NCI-H2227 treated with DMSO at 0.1 percent for 48 hours (cell line): ENCODE measurements at places on chromosomes 3 and 15.
A peak's percentile ranks its signal among the peaks of the same experiment; 100 is the strongest.

DNA sequence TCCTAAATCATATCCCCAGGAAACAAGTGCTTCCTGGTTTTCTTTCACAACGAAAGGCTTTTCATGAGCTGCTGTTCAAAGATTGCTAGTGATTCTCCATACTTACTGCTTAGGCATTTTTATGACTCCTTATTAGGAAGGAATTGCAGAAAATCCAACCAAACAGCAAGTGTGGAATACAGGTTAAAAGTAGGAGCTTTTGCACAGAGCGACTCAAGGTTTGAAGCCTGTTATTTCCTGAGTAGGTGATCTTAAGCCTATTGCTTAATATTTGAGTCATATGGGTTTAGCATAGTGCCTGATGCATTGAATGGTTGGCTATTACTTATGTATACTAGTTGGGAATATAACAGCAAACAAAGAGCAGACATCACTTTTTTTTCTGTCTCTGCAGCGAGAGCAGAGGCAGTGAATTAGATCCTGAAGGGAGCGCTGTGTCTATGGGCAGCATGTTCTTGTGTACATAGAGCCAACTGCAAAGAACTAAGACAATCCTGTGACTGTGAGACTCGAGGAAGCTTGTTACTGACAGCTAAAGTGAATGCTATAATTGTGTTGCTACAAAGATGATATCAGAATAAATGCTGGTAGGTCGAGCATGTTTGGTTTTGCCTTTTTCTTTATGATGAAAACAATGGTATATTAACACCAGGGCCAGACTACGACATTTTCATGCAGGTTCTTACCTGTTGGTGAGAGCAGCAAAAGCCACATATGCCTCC, 6.3 kb downstream of the TM4SF1 start:
- no peak for DNase-seq

GRCh38 chr3:150063237-150063636, 92.5 kb upstream of the PFN2 start:
- DNase-seq = no peak

GRCh38 chr3:19543212-19543841, 390.7 kb downstream of the EFHB start:
- peak; percentile 21 for DNase-seq

DNA sequence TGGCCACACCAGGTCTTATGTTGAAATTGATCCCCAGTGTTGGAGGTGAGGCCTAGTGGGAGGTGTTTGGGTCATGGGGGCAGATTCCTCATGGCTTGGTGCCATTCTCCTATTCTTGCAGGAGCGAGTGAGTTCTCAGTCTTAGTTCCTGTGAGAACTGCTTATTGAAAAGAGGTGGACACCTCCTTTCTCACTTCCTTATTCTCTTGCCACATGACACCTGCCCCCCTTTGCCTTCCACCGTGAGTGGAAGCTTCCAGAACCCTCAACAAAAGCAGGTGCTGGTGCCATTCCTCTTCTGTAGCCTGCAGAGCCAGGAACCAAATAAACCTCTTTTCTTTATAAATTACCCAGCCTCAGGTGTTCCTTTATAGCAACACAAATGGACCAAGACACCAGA, 318.1 kb upstream of the MCTP2 start:
- DNase-seq = no peak

DNA sequence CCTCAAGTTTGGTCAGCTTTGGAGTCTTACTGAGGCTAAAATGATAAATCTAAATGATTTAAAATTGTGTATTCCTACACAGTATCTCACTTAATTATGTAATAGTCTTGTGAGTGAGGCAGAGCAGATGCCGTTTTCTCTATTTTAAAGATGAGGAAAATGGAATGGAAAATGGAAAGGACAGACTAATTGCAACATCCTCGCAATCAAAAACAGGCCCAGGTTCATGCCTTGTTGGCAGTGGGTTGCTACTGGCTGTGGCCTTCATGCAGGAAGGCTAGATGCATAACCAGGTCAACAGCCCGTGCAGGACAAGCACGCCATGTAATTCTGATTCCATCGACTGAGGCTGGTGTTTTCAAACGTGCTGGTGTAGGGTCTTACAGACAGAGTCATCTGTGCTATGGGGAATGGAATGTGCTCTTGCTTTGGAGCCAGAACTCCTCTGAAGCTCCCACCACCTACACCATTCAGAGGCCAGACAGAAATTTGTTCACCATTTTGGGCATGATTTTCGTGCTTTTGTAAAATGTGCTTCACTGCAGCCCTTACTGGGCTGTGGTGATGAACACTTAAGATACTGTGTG, 37.9 kb downstream of the MLH1 start:
- no peak for DNase-seq

- DNase-seq = peak; percentile 66
Observed at GRCh38 chr15:32029862-32030781, at the start of gene CHRNA7. CHRNA7 (plus strand) TSS chr15:32030515; CDS start chr15:32030595, 80 bp downstream.

DNA sequence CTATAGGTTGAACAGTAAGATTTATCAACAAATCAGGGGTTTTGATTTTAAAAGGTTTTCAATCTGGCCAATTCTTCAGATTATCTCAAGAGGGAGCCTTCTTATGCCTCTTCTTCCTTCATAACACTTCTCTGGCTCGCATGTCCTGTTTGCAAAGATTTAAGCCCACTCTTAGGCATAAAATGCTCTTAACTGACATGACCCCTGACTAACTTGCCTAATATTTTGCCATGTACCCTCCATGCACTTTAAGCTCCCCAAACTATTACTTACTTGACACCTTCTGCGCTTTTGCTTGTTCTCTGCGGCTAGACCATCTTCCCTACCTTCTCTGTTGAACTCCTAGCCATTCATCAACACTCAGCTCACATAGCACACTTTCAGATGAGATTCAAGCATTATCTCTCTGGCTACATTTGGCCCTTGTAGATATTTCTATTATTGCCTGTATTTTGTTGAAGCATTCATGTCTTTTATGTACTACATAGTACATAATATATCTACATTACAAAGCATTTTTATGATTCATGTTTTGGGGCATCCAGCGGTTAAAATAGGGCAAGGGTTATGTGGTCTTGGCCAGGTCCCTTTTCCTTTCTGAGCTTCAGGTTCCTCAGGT, 1.0 kb upstream of the ARIH1 start:
- peak; percentile 22 for DNase-seq

- DNase-seq = no peak
Observed at GRCh38 chr3:2937592-2937991, 172.6 kb downstream of the IL5RA start.

DNA sequence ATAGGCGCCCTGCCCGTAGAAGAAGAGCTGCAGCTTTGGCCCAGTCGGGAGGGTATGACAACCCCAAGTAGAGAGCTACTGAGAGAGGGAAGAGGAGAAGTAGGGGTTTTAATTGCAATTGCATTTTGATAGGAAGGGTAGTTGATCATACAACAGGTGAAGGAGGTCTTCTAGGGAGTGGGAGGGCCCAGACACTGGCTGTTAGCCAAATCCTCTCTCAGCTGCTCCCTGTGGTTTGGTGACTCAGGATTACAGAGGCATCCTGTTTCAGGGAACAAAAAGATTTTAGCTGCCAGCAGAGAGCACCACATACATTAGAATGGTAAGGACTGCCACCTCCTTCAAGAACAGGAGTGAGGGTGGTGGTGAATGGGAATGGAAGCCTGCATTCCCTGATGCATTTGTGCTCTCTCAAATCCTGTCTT, 408.9 kb upstream of the THBS1 start:
- peak; percentile 13 for DNase-seq

- DNase-seq = no peak
Observed at GRCh38 chr15:94182883-94183282, 48.5 kb upstream of the MCTP2 start.

GRCh38 chr3:43319376-43319775, 33.0 kb downstream of the SNRK start:
- DNase-seq = no peak

GRCh38 chr15:31291048-31291578, 35.5 kb upstream of the KLF13 start:
- no peak for DNase-seq

GRCh38 chr3:32110233-32110760, 3.9 kb downstream of the GPD1L start:
- DNase-seq = no peak

- DNase-seq = no peak
Observed at GRCh38 chr3:150227839-150228238, 180.3 kb upstream of the TSC22D2 start.

DNA sequence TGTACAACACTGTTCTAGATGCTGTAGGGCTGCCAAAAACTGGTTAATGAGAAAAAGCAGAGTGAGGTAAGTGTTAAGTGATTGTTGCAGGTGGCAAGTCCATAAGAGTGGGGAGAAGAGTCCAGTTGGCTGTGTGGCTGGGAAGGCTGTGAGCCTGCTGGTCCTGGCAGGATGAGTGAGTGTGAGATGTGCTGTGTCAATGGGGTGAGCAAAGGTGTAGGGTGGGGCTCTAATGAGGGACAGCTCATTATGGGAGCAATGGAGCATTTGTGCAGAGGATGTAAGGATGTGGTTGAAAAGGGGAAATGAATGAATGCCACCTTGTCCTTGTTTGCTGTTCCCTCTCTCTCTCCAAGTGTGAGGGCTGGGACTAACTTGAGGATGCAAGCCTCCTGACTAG, 145.3 kb upstream of the ROPN1 start:
- DNase-seq = no peak

DNA sequence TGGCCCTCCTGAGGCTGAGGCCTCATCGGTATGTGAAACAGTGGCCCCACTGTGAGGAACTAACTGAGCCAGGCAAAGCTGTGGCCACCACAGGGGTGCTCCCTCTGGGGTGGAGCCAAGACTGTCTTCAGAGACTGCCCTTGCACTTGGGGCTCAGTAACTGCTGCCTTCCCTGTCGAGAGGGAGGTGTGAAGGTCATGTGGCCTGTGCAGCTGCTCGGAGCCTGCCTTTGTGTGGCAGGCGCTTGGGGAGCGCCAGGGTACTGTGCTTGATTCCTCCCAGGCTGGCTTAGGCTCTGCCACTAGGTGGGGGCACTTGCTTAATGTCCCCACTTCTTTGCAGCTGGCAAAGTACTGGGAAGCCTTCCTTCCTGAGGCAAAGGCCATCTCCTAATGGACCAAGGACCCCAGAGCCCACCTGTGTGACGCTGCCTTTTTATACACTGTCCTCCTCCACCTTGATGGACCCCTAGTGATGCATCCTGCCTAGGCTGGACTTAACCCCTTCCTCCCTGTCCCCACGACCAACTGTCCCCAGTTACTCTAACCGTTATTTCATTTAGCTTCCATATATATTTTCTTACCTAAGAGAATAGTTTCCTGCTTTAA, 14.2 kb upstream of the SNX22 start:
- DNase-seq = no peak

DNA sequence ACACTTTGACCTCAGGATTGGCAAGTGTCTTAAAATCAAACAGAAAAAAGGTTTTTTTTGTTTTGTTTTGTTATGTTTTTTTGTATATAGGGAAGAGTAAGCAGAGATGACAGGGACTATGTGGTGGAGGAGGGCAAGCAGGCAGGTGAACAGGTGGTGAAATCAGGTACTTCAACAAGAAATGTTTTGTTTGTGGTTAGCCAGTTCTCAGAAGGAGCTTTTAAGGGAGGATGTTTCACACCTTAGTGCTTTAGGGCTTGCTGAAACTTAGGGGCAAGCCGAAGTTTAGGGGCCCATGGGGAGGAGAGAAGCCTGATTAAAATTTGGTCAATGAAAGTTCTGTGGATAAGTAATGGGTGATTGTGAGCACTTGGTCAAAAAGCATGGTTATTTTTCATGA, 370.7 kb upstream of the SLCO3A1 start:
- no peak for DNase-seq

GRCh38 chr3:59998058-59998457, 948.2 kb upstream of the CFAP20DC start:
- no peak for DNase-seq

GRCh38 chr15:40069178-40070165, 30.5 kb upstream of the SRP14 start:
- DNase-seq = peak; percentile 35

GRCh38 chr15:89308236-89308635, 26.4 kb downstream of the POLG start:
- DNase-seq = no peak

- peak; percentile 72 for DNase-seq
Observed at GRCh38 chr3:12891985-12892839, 50.8 kb upstream of the RPL32 start.

DNA sequence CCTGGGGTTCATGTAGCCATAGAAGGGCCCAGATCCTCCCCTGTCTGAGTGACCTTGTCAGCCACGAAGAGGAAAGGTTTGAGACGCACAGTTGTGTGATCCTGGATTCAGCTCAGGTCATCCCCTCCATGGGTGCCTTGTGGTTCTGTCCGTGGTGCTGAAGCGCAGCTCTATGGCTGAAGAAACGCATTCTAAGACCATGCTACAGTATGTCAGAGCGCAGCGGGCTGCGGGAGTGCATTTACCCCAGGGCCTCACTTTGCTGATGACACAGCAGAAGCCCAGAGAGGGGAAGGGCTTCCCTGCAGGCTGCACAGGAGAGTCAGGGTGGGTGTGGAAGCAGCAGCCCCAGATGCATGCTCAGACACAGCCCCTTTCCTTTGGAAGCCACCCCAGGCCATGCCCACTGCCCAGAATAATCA, 68.8 kb upstream of the IQSEC1 start:
- DNase-seq = no peak

DNA sequence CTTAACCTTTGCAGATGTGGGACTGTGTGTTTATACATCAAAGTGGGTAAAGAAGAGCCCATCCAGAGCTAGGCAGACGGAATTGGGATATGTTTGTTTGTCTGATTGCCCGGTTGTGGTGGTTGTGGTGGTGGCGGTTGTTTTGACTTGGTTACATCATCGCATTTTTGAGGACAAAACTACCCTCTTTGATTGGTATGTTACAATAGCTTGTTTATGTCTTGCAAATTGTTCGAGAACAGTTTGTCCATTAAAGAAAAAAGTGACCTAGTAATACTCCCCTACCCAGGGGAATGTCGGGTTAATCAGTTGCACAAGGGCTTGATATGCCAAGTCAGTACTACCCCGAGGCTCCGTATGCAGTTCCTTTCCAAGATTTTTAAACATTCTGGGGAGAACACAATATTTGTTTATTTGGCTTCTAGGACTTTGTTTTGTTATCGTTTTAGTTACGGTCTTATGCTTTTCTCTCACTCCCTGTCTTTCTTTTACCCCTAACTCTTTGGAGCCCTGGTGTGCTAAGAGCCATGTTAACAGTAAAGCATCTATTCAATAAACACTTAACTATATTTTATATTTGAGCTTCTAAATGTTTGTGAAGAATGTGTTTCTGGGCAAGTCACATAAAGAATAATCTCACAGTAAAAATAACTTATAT, 315.4 kb downstream of the LPP start:
- DNase-seq = no peak

DNA sequence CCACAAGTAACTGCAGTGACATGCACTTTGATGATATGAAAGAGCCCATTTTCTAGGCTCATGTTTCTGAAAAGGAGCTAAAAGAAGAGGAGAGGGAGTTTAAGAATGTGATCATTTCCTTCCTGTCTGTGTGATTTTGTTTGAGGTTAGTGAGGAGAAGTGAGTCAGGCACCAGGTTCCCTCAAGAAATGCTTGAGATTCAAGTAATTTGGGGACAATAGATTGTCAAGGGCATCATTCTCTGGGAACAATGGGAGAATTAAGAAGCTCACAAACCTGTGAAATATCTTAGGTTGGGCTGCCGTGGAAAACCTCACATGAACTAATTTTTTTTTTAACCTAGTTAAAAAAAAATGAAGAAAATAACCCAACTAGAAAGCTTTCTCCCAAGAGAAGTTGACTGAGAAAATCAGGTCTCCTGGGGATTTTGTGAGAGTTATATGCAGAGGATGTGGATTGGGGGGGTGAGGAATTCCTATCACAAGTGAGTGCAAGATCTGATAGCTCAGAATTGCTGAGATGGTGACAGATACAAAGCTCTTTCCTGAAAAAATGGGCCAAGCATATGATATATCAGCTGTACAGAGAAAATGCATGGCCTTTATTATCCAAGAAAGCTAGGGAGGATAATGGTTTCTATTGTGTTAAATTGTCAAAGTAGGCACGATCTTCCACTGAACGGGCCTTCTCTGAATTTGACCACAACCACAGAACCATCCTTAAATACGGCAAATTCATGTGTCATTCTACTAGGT, 203.3 kb downstream of the FEZF2 start:
- no peak for DNase-seq
